Activated T-cell treated with anti-CD3 and anti-CD28 coated beads, Interleukin-2, amount 50 U/mL, for 1 hour (primary cell): ENCODE measurements at places on chromosomes 1 and 21.

DNA sequence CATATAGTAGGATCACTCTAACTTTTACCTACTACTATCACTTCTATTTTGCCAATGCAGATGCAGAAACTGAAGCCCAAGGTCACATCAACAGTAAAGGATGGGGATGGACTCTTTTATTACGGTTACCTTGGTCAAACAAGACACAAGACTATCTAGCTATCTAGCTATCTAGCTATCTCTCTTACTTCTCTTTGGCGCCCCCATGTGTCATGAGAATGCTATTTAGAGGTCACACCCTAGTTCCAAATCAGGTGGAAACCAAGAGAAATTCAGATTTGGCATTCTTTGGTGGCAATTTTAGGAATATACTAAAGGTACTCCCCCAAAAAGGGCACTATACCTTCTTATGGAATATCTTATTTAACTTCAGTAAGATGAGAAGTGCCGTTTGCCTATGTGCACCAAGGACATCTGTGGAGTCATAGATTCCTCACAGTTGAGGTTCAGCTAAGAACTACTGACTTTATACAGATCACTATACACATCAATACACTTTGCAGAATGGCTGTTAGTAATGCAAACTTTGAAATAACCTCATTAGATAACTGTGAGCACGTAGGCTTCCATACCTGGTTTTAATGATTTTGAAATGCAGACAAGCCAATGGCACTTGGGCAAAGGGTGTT, 6.7 kb downstream of the ZNF648 start:
- DNase-seq: no peak

DNA sequence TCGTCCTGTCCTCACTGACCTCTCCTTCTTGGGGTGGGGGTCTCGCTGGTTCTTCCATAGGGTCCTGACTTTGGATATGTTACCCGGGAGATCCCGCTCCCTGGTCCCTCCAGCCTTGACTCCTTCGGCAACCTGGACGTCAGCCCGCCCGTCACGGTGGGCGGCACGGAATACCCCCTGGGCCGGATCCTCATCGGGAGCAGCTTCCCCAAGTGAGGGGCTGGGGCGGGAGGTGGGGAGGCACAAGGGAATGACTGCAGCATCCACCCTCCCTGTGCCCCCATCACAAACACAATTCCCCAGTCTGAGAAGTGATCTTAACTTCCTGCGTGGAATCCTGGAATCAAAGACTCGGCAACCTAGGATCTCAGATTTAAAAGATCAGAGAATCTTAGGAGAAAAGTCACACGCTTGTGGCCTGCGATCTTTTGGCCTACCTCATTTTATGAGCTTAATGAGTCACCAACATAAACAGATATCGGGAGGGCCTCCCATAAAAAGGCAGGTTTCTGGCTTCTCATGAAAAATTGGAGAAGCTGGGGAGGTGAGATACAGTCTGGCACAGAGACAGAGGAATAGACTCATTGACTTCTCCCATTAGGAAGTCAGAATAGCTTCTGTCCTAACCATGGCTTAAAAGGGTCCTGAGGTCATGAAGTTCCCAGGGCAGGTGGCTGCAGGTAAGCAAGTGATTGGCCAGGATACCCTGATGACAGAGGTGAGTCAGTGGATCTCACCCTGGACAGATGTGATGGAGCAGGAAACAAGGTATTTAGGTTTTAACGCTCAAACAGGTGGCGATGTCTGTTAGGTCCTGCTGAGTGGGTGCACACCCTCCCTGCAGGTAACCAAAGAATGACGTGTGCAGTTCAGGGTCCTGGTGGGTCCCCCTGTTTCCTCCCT, 15.9 kb upstream of the PADI3 start:
- no peak for DNase-seq

DNA sequence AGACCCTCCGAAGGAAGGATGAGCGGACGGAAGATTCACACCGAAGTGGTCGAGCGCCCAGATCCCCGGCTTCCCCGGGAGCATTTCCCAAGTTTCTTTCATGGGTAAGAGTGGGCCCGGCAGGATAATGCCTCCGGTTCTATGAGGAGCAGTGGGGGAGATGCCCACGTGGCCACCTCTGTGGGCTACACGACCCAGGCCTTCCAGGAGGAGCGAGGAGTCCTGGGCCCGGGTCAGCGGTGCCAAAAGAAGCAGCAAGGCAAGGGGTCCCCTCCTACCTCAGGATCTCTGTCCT, 7.9 kb upstream of the NBPF11 start:
- no peak for DNase-seq

- no peak for DNase-seq
Observed at GRCh38 chr21:37531431-37531932, 164.9 kb downstream of the DYRK1A start.

- no peak for DNase-seq
Observed at GRCh38 chr1:101843160-101843559, 153.6 kb downstream of the OLFM3 start.

DNA sequence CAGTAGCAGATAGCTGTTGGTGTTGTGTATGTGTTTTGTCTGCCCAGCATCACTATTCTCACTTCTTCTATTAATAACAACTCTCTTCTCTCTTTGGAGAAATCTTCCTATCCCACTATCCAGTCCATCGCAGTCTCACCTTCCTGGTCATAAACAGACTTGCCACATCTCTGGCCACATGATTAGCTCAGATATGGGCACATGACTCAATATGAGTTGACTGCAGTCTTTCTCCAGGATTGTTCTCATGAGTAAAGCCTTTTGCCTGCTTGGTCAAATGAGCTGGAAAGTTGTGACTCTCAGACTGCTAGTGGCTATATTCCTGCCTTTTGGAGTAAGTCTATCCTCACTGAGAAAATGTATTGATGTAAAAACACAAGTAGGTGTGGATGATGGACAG, 32.9 kb upstream of the TADA1 start:
- no peak for DNase-seq
